ENCODE measurements at places on chromosomes 12 and 14. TPM values are rescaled to one million over a fixed set of nuclear protein-coding genes. Genes with fewer than 3 reads are reported as not detected.

C12orf54 gene
- total RNA-seq: not detected

KRT82 gene
- total RNA-seq: not detected

KANSL2 gene
- total RNA-seq: 40.1 TPM

PTPRQ gene
- total RNA-seq: 6.4 TPM

GDF11 gene
- total RNA-seq: 15.9 TPM

PTHLH gene
- total RNA-seq: not detected

ESPL1 gene
- 7.2 TPM for total RNA-seq

ERO1A gene
- 67.0 TPM for total RNA-seq

MRPL52 gene
- total RNA-seq: 274 TPM

GALNT16 gene
- not detected for total RNA-seq

GSG1 gene
- total RNA-seq: not detected

NTS gene
- total RNA-seq: not detected

KLHDC1 gene
- total RNA-seq: 3.4 TPM

SLC6A12 gene
- not detected for total RNA-seq

MEG3 gene
- total RNA-seq: 53.3 TPM
